Hematopoietic multipotent progenitor cell treated with erythropoietin and hydrocortisone succinate and interleukin-3 and kit ligand, for 6 days (in vitro differentiated cells): ENCODE measurements at places on chromosomes 13 and 19.
A peak's percentile ranks its signal among the peaks of the same experiment; 100 is the strongest.

DNA sequence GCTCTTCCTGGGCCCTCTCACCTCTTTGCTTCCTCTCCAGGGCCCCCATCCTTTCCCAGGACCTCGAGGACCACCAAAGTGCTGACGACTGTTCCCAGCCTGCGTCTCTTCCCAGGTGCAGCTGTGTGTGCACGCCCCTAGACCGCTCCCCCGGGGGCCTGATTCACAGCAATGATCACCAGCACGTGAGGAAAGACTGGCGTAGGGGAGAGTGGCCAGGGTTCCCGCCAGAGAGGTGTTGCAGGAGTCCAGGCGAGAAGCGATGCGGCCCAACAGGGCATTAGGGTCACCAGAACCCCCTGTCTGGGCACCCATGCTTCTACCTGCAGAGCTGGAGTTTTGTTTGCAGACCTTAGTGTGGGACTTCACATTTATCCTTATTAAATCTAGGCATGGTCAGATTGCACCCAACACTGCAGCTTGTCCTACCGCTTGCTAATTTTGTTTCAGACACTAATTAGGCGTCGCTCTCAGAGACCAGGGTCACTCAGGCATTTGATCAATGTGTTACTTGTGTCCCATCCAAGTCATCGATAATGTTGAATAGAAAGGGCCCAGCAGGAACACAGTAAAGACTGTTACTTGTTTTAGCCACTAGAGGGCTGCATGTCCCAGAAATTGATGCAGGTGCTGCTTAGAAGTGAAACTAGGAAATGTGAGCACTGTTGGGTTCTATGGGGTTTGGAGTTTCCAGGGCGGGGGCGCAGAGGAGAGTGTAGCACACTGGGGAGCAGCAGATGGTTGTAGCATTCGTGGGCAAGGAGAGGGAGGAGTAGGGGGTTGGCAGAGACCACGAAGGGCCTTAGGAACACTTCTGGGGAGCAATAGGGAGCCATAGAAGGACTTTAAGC is 53.2 kb downstream of the CDADC1 start:
- peak; percentile 93 for DNase-seq

DNA sequence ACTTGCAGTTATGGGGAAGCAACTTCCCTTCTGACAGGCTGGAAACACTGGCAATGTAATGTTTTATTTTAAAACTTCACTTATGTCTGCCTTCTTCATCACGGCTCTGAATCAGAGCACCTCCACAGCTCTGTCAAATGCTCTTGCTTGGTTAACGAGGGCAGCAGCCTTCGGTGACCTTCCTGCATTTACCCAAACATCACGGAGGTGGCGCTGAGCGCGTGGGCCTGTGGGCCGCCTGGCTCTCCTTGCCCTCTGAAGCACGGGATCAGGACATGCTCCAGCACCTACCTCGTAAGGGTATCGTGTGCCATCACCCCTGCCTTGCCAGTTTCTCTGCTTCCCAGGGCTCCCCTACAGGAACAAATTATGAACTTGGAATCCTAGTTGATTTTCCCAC is 310.0 kb downstream of the TEX29 start:
- DNase-seq = no peak

DNA sequence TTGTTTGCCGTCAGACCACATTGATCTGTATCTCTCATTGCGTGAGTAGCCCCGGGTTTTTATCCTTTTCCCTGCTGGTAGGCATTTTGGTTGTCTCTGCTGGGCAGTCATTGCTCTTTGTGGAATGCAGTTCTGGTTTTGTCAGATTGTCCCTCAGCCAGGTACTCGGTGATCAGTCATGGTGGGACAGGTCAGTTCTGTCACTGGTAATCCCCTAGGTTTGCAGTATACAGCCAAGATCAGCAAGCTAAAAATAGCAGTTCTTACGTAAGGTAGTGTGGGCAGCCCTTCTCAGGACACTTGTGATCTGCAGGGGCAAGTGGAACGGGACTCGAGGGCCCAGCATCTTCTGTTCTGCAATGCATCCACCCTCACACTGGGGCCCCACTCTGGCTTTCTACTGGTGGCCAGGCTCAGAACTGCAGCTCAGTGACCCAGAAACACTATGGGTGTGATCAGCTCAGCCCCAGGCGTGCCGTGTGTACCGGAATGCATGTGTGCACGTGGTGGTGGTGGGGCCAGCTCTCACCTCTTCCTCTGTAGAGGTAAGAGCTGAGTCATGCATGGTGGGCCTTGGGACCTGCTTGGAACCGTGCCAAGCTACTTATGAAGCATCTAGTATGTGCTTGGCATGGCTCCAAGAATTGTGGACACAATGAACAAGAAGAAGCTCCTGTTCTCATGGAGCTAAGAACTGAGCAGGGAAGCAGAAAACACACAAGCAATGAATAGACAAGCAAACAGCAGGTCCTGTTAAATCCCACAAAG is 6.3 kb downstream of the PLEKHF1 start:
- DNase-seq = peak; percentile 76

- peak; percentile 16 for DNase-seq
These were observed 276.3 kb upstream of the SOX21 start for GRCh38 chr13:94988654-94989053.

GRCh38 chr13:113153810-113154748 is 4.4 kb upstream of the PROZ start:
- peak; percentile 83 for DNase-seq

DNA sequence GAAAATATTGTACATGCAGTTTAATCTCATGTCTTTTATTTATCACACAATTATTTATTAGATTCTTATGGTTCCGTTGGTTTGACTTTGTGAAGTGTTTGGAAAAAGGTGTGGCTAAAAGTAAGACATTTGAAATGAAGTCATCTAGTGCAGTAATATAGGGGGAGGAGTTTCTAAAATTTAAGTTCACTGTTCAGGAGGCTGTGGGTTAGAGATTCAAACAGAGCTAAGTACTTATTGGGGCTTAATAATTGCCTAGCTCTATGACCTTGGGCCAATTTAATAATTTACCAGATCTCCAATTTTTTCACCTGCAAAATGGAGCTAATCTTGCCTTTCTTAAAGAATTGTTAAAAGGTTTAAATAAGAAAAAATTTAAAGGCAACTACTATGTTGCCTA is 144.6 kb downstream of the NDFIP2 start:
- no peak for DNase-seq

DNA sequence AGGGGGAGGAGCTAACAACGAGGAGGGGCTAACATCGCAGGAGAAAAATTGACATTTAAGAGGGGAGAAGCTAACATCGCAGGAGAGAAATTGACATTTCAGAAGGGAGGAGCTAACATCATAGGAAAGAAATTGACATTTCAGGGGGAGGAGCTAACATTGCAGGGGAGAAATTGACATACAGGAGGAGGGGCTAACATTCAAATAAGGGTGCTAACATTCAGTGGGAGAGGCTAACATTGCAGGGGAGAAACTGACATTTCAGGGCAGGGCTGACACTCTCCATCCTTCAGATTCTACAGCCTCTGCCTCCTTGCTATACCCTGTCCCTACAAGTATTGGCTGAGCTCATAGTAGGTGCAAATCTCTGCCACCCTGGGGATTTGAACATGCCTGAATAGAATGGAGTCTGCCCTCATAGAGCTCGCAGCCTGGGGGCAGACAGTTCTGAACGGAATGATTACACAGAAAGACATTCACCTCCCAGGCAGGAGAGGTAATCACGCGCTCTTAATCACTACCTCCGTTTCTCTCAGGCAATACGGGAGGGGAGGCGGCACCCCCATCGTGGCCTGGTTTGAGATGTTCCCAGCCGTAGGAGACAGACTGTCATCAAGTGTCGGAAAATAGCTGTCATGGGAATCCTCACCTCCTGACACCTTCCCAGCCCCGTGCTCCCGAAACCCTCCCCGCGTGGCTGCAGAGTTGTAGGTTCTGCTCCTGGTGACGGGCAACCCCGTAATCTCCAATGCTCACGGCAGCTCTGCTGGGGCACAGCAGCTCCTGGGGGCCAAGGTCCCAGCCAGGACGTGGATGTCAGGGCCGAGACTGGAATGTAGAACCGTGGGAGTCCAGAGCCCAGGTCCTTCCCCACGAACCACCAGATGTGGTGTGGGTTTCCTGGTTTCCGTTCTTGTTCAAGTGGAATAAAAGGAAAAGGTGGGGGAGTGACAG is 9.5 kb downstream of the GPR32 start:
- no peak for DNase-seq

GRCh38 chr19:6350688-6351087 is 10.6 kb upstream of the CLPP start:
- no peak for DNase-seq

DNA sequence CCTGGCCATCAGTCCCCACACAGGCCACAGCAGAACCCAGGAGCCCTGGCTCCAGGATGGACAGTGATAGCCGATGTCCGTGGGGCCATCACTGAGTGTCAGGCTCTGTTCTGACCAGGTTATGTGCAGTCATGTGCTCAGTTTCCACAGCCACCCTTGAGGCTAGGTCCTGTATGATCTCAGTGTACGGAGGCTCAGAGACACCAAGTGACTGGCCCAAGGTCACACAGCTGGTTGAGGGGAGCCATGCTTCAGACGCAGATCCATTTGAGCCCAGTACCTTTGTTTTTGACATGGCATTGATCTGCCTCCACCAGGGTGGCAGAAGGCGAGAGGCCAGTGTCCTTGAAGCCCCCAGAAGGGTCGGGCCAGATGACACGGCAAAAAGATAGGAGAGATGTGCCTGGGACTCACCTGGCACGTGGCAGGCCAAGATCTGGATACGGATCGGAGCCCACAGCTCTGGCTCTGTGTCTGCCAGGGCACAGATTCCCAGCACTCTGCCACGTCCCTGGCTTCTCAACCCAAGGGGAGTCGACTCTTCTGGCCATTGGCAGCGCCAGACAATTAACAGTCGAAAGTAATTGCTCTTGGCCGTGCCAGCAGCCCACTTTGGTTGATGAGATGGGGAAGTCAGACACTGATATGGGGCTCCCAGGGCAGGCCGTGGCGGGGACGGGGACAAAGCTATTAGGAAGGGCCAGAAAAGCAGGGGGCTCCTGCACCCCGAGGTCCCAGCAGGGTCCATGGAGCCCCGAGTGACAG is 15.6 kb downstream of the EVI5L start:
- DNase-seq = no peak

DNA sequence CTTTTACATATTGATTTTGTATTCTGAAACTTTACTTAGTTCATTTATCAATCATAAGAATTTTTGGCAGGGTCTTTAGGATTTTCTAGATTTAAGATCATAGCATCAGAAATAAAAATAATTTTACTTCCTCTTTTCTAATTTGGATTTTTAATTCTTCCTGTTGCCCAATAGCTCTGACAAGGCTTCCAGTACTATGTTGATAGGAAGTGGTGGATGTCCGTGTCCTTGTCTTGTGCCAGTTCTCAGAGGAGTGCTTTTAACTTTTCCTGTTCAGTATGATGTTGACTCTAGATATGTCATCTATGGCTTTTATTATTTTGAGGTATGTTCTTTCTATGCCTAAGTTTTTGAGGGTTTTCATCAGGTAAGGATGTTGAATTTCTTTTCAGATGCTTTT is 7.7 kb upstream of the KIR2DL4 start:
- DNase-seq = peak; percentile 29

GRCh38 chr19:14433554-14434501 is 722 bp downstream of the PKN1 start:
- DNase-seq = peak; percentile 42

- DNase-seq = no peak
These were observed 6.7 kb downstream of the ZNF865 start for GRCh38 chr19:55611983-55612645.

- peak; percentile 59 for DNase-seq
These were observed 7.9 kb downstream of the CKM start for GRCh38 chr19:45314708-45315245.

DNA sequence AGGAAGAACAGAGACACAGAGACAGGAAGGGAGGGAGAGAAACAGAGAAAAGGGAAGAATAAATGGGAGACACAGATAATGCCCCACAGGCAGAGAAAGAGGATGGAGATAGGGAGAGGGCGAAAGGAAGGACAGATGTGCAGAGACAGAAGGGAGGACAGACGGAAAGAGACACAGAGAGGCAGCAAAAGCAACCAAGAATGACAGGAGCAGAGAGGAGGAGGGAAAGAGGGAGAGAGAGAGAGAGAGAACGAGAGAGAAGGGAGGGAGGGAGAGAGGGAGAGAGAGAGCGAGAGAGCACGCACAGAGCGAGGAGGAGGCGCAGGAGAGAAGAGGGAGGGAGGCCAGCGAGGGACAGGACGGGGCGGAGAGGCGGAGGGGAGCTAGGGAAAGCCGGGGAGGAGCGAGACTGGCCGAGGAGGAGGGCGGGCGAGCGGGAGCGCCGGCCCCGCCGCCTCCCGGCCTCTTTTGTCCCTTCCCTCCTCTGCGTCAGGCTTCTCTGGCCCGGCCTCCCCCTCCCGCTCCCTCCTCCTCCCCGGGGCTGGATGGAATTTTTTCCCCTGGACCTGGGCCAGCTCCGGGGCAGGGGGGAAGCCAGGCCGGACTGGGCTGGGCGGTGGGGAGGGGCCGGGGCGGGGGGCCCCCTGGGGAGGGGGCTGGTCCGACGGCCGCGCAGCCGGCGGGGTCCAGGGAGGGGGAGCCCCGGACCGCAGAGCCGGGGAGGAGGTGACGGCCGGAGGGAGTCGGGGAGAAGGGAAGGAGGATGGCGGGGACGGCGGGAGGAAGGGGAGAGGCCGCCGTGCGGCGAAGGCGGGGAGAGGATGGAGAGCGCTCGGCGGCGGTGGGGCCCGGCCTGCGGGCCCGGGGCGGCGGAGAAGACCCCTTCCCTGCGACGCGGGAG is 4.2 kb upstream of the SPACA6 start:
- no peak for DNase-seq

DNA sequence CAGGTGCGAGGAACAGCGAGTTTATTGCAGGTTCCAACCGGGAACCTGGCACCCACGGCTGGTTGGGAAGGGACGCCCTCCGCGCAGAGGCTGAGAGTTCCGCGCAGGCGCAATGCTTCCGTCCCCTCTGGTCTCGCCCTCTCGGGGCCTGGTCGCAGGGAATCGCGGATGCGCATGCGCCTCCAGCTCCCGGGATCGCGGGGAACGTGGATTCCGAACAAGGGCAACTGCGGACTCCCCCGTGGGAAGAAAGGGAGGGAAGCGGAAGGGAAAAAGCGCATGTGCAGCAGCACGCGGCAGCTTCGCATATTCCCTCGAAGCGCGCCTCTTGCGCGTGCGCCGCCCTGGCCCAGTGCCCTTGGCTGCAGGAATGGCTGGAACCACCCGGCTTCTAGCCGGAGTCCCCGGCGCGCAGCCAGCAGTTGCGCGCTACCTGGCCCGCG is 1.1 kb downstream of the TSSK6 start:
- peak; percentile 51 for DNase-seq
